ENCODE measurements at places on chromosomes 3 and 15. TPM values are rescaled to one million over a fixed set of nuclear protein-coding genes. Genes with fewer than 3 reads are reported as not detected.

DNA sequence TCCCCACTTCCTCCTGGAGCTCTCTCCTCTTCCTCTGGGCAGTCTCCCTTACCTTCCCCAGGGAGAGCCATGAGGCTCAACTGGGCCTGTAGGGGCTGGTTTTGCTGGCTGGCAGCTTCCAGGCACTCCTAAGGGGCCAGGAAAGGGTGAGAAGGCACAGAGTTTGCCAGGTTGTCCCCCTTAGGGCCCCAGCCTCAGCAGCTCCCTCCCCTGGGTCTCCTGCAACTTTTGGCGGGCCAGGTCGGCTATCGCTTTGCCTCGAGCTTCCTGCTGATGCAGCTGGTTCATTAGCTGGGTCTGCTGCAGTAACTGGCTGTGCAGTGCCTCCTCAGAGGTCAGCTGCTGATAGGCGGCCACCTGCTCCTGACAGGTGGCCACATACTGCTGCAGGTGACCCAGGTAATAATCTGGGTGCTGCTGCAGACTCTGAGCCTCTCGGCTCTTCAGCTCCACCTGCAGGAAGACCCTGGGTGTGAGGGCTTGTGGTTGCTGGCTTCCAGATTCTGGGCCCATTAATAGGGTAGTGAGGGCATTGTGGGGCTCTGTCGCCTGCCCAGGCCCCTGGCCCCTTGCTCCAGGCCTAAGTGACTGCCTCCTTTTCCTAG, 29.7 kb upstream of the OR4F6 start:
- no peak for DNase-seq
- no peak overlapping the region for H3K4me3 ChIP-seq
- no peaks in the 10 kb centered on the region for H3K36me3 ChIP-seq
- no peak overlapping the region for H3K27ac ChIP-seq
- H3K4me1 ChIP-seq: no peaks in the 10 kb centered on the region

GNAT1 gene
- not detected for total RNA-seq

DNA sequence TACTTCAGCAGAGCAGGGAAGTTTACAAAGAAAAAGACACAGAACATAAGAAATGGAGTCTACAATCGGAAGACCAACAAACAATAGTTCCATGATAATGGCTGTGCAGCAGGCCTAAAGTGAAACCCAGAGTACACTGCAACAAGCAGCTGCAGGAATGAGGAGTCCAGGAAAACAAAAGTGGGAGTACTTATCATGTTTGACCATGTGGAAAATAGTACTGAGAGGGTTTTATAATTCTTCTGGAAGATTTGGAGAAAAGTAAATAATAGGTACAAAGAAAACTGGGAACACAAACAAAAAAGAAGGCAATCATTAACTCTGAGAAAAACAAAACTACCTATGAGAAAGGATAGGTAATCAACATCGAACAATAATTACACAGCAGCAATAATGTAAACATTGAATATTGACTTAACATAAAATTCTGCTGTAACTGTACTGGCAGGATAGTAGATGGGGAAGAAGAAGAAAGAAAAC, 87.5 kb downstream of the NEK10 start:
- no peak overlapping the region for H3K4me3 ChIP-seq
- no peaks in the 10 kb centered on the region for H3K27me3 ChIP-seq
- no peaks in the 10 kb centered on the region for H3K36me3 ChIP-seq
- no peak overlapping the region for H3K27ac ChIP-seq
- H3K4me1 ChIP-seq: no peaks in the 10 kb centered on the region
- DNase-seq: no peak

DNA sequence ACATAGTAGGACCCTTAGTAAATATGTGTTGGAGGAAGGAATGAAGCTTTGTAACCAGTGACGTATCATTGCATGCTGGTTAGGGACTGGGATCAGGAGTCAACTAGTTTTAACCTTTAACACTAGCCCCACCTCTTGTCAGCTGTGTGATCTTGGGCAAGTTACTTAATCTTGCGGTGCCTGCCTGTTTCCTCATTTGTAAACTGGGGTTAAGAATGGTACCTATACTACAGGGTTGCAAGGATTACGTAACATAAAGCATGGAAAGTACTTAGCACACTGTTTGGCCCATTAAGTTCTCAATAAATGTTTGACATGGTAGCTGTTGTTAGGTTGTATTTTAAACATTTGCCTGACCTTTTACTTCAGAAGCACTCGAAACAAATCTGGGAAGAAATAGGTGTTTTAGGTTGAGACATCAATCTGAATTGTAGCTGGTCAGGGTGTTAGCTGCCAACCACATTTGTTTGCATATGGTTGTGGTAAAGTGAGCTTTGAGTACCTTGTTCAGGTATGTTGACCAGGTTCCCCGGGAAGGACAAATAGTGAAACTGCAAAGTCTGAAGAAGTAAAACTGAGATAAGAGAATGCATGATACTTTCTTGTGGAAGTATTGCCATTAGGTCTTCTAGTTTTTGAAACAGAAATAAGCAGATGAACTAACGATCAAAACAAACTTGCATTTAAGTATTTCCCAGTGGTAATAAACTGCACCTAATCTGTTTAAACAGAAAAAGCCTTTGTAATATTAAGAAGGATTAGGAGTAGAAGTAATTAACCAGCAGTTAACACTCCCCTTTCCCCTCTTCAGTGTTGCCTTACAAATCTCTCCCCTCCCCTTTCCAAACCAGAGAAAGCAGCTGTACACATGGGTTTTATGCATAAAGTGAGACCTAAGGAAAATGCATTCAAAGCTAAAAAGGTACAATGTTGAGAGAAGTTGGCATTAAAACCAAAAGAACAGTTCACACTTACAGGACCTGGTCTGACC, 25.8 kb upstream of the SCAANT1 start:
- no peak overlapping the region for H3K27ac ChIP-seq
- no peaks in the 10 kb centered on the region for H3K36me3 ChIP-seq
- DNase-seq: no peak
- H3K4me3 ChIP-seq: no peak overlapping the region
- no peaks in the 10 kb centered on the region for H3K4me1 ChIP-seq
- no peaks in the 10 kb centered on the region for H3K27me3 ChIP-seq

DNA sequence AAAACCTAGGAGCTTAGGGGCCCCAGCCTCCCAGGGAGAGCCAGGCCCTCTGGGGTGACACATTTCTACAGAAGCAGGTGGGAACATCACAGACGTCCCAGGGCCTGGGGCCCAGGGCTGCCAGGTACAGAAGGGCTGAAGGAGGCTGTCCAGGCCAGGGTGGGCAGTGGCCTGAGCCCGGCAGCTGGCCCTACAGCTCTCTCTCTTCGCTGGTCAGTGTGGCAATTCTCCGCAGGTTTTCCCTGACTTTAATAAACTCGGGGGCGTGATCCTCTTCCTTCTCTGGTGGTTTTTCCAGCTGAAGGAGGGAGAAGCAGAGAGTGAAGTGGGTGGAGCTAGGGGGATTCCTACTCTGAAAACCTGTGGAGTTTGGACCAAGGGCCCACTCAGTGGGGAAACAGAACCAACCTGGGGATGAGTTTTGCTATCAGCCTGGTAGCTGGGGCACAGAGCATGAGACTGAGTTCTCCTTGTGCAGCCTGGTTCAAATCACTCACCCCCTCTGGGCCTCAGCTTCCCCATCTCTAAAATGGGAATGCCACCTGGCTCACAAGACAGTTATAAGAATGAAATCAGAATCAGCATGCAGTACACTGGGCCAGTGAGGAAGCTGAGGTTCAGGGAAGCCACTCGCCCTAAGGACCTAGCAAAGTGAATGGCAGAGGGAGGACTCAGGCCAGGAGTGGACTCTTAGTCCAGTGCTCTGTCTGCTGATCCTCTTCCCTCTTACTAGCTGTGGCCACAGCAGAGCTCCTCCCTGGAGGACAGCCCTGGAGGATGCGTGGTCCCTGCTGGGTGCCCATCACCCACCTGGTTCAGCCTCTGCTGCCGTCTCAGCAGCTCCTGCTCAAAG, 10.6 kb downstream of the FAM107A start:
- H3K27me3 ChIP-seq: no peaks in the 10 kb centered on the region
- H3K4me3 ChIP-seq: no peak overlapping the region
- H3K36me3 ChIP-seq: no peaks in the 10 kb centered on the region
- no peak for DNase-seq
- peaks cover 4% of the 10 kb centered on the region for H3K4me1 ChIP-seq

- H3K4me3 ChIP-seq: no peak overlapping the region
- DNase-seq: no peak
- no peak overlapping the region for H3K27ac ChIP-seq
- H3K4me1 ChIP-seq: no peaks in the 10 kb centered on the region
- no peaks in the 10 kb centered on the region for H3K27me3 ChIP-seq
Observed at GRCh38 chr3:30531017-30531570, 75.3 kb upstream of the TGFBR2 start.

DNA sequence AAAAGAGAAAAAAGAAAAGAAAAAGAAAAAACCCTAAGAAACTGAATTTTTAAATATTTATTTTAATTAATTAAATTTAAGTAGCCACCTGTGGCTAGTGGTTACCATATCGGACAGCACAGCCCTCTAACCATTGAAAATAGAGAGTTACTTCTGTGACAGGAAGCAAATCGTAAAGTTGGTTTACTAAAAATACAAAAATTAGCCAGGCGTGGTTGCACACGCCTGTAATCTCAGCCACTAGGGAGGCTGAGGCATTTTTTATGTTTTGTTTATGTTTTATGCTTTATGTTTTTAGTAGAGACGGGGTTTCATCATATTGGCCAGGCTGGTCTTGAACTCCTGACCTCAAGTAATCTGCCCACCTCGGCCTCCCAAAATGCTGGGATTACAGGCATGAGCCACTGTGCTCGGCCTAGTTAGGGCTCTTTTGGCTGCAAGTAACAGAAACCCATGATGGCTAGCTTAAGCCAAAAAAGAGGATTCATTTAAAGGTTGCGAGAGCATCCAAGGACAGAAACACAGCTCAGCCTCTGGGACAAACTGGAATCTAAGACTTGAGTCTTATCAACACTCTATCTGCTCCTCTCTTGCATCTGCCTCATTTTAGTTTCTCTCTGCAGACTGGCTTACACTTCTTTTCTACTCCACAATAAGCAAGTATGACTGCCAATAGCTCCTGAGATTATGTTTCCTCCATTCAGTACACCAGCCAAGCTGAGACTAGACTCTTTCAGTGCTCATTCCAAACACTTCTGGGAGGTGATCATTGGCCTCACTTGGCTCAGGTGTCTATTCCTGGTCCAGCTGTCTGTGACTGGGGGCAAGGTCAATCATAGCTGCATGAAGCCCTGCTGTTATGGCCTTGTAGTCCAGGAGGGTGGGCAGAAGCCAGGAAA, 6.8 kb upstream of the SKIL start:
- no peaks in the 10 kb centered on the region for H3K27me3 ChIP-seq
- no peaks in the 10 kb centered on the region for H3K4me1 ChIP-seq
- no peaks in the 10 kb centered on the region for H3K36me3 ChIP-seq
- H3K27ac ChIP-seq: no peak overlapping the region
- no peak for DNase-seq
